Omental fat pad (tissue), 4 donors: ENCODE measurements at places on chromosomes 1 and 21.

GRCh38 chr1:230572121-230573105 lies 69.9 kb upstream of the COG2 start:
- no peak for DNase-seq

- DNase-seq, result no peak
Measured at GRCh38 chr1:209534496-209535250, 48.8 kb upstream of the CAMK1G start.

DNA sequence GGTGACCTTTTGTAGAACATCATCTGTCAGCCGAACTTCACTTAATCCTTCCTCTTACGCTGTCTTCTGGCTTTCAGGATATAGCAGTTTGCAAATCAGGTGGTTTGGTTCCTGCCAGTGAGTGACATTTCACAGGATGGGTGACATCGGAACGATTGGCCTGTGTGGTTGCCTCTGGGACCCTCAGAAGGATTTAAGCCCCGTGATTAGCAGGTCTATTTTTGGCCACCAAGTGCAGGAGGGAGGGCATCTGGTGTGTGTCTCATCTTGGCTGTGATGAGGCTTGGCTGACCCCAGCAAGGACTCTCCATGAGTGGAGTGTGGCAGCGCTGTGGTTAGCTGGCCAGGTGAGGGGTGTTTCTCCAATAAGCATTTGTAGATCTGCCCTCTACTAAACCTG lies 407.6 kb upstream of the VAMP3 start:
- DNase-seq, result no peak

- no peak for DNase-seq
Measured at GRCh38 chr1:233281711-233282581, 13.6 kb downstream of the PCNX2 start.

DNA sequence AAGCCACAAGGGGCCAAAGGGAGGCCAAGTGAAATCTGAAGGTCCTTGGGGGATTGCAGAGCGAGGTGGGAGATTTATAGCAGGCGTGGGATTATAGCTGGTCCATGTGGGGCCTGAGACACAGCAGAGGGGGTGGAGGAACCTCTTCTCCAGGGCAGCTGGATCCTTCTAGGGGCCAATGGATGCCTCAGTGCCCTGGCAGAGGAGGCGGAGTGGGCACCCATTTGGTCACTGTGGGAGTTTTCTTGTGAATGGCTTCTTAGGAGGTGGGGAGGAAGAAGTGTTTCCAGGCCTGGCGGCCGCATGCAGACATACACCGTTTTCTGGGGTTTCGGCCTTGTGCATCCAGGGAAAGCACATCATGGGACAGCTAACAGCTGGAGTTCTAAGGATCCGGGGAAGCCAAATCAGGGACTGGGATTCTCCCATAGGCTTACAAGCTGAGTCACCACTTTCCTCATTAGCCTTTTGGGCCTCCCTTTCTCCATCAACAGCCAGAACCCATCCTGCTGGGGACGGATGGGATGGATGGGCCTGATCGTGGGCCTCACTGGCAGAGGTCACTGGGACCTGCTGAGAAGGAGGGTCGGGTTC lies 76.5 kb downstream of the RHOU start:
- DNase-seq, result no peak

- DNase-seq, result no peak
Measured at GRCh38 chr1:226915672-226915995, 24.5 kb upstream of the COQ8A start.

GRCh38 chr1:113675302-113675701 lies 84.0 kb downstream of the PHTF1 start:
- DNase-seq, result no peak

DNA sequence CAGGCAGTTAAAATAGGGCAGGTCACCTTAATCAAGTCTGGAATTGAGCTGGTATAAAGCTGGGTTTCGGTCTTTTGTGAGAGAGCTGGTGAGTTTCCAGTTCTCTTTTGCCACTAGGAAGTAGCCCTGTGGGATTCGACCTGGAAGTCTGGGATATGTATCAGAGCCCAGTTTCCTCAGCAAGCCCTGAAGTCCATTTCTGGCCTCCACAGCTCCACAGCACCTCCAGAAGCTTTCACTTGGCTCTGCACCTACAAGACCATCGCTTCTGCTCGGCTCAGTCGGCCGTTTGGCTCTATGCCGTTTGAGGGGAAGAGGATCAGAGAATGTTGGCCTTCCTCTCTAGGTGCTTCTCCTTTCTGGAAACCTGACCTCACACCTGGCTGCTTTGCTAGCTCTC lies 148.0 kb downstream of the GALNT2 start:
- no peak for DNase-seq

- no peak for DNase-seq
Measured at GRCh38 chr1:39835935-39836594, 47.2 kb downstream of the TRIT1 start.

GRCh38 chr21:28099001-28099705 lies 893.5 kb downstream of the LTN1 start:
- DNase-seq, result no peak

GRCh38 chr1:110648417-110648816 lies 26.3 kb downstream of the KCNA3 start:
- DNase-seq, result no peak

GRCh38 chr1:116425987-116426386 lies 52.9 kb downstream of the ATP1A1 start:
- no peak for DNase-seq

DNA sequence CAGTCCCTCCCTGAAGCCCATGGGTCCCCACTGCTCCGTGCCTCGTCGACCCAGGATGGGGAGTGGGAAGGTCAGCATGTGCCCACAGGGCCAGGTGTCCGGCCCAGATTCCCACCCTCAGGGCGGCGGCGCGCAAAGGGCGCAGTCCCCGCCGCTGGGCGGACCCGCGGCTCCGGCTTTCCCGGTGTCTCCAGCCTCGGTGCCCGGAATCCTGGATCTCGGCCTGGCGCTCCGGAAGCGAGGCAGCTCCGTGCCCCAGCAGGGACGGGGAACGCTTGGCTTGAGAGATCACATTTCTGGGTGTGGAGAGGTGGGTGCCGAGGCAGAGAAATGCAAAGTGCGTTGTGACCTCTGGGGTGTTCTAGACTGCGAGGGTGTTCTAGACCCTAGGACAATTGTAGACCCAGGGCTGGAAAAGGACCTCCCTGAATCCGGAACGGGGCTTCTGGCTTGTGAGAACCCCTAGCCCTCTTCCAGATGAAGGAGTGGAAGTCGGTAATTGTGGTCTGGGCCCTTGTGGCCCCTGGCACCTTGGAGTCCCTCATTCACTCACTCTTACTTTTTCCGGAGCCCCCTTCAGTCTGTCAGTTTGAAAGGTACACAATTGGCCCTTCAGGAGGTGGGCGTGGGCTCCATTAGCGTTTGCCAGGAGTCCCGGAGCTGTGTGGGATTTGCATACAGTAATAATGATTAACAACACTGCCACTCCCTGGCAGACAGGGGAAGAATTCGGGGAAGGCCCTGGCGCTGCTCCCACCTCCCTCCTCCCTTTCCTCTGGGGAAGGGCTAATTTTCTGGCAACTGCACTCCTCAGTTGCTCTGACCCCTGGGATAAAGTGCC lies 1.6 kb upstream of the KCND3 start:
- peak; percentile 38 for DNase-seq

DNA sequence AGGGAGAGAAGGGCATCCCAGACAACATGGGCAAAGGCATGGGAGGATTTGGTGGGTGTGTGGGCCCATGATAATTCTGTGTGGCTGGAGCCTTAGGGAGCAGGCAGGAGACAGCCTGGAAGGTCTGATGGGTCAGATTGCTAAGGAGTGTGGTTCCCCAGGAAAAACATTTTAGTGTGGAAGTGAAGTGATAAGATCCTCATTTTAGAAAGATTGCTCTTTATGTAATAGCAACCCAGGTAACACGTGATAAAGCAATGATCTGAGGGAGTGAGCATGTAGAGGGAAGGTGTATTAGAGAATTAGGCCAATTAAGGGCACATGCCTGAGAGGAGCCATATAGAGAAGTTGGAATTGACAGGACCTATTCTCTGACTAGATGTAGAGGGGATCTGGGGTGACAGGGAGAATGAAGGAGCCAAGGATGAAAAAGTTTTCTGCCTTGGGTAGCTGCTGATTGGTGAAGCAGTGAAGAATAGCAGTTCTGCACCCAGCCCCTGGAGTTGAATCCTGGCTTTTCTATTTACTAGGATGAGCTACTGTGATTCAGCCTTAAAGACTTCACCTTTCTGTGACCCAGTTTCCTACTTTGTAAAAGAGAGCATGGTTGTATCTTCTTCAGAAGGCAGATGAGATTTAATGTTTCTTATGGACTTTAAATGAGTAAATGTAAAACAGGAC lies 18.7 kb upstream of the SLAMF6 start:
- no peak for DNase-seq
